Heart left ventricle (tissue), 16 donors: ENCODE measurements at places on chromosomes 5 and 9. TPM values are rescaled to one million over a fixed set of nuclear protein-coding genes. Genes with fewer than 3 reads are reported as not detected.

The LOX gene
- total RNA-seq, result 2.7 TPM

The KCNV2 gene
- not detected for total RNA-seq

The TRPM6 gene
- 0.65 TPM for total RNA-seq

The SLC25A48 gene
- 1.7 TPM for total RNA-seq

DNA sequence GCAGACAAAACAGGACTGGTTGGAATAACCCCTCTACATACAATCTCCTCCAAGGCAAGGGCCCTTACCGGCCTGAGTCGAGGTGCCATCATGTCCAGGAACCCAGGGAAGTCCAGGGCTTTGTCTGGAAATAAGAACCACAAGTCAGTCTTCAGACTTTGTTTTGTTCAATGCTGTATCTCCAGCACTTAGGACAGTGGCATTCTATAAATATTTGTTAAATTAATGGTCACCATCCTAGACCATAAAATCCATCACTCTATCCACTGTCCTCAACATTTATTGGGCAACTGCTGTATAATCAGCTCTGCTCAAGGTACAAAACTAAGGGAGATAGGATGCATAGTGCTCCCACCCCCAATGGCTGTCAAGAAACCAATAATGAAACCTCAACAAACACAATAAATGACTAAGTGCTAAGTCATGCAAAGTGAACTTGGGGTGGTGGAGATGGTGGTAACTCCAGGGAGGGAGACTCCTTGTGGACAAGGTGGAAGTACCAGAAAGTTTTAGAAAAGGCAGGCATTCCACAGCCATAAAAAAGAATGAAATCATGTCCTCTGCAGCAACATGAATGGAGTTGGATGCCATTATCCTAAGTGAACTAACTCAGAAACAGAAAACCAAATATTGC is 5.0 kb downstream of the RELL2 start:
- no peak for DNase-seq

DNA sequence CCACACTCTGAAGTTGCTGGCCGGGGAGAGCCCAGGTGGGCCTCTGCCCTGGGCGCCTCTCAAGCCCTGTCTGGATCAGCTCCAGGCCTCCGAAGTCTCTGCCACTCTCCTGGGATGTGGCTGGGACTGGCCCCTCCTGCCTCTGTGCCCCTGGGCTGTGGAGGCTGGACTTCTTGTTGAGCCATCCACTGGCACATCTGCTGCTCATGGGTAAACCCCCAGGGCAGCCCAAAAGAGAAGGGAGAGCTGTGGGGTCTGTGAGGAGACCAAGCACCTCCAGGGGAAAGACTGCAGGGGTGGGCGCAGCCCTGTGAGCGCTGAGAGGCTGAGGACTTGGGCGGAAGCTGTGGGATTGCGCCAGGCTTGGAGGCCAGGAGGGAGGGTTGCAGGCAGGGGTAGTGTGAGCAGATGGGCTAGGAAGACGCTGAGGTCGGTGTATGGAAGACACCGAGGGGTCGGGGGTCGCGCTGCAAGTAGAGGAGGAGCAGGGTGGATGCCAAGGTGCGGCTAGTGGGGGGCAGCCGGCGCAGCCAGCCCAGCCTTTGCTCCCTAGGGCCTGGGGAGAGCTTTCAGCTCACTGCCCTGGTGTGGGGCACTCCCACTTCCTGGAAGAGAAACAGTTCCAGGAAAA is 118.1 kb downstream of the WNK2 start:
- no peak for DNase-seq

DNA sequence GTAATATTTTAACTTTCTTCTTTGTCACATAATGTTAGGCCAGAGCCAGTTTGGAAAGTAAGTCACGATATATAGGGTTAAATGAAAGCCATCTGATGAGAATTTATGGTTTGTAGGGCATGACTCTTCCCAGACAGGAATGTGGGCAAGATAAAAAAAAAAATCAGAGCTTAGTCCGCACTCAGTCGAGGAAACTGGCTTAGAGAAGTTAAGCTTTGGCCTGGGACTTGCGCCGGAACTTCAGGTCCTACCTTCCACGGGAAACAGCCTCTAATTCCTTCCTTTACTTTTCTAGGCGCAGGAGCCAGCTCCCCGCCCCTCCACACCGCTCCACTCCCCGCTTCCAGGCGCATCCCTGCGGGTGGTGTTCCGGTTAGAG is 475 bp downstream of the DDX31 start:
- no peak for DNase-seq

DNA sequence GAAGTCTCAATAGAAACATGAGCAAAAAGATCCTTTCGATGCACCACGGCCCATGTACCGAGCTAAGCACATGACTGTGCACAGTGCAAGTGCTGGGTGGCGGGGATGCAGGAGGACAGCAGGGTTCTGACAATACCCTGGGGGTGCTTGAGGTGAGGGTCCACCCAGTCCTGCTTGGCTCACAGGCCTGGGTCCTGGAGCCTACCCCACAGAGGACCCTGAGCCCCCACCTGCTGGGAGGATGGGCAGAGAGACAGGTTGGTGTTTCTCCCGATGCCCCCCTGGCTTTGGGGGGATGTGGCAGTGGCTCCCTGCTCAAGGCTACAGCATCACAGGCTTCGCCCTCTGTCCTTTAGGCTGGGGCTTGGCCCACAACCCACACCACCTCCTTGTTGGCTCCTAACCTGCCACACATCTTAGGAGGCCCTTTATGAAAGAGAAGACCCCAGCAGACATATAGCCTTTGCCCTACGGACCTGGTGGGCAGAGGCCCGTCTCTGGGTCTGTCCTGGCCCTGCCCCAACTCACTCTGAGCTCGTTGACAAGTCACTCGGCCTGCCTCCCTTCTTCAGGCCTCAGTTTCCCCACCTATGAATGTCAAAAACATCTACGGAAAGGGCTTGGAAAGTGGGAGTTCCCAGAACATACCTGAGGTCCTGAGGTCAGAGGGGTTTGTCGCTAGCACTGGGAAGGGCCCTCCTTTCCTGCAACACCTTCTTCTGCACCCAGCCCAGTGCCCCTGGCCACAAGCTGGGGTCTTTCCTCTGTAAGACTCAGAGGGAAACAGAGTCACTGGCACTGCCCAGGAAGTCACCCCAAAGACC is 50.3 kb downstream of the BARX1 start:
- DNase-seq, result no peak
